ENCODE measurements at places on chromosomes 5 and 9.

DNA sequence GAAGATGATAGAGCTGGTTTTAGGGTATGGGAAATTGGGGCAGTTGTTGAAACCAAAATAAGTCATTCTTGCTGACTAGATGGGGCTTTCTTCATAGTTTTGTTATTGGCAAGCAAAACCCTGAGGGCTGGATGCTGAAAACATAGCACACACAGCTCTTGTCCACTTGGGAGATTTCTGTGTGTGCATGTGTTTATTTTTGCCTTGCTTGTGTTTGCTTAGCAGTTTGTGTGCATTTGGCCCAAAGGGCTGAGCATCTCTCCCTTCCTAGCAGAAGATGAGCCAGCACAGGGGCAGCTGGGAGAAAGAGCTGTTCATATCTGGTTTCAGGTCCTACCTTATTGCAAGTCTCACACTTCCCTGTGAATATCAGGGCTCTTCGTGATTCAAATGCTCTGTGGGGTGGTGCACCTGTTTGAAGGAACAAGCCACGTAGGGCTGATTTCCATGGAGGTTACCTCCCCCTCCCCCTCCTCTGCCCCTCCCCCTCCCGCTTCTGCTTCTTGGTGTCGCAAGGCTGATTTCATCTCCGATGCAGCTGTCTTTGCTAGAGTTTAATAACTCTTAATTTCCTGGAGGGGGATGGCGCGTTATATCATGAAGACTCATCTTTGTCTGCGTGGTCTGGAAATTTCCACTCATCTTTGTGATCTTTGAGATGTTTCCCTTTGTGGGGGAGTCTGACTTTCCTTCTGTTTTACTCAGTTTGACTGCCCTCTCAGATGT lies 296.5 kb downstream of the ARHGAP26 start:
- no peak overlapping the region for H3K4me3 ChIP-seq
- DNase-seq: no peak
- no peaks in the 10 kb centered on the region for H3K36me3 ChIP-seq

DNA sequence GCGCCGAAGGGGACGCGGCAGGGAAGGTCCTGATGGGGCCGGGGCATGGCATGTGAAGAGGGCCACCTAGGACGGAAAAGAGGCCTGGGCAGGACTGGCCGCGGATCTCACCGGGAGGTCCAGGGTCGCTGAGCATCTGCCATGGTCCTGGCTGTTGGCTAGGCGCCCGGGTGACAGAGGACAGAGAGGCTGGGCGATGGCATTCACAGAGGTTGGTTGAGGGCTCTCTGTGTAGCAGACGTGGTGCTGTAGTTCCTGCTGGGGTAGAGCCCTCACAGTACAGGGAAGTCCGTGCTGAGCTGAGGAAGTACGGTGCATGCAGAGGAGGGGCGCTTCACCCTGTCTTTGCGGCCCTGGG lies 427 bp downstream of the PCYOX1L start:
- H3K4me3 ChIP-seq: peak overlapping the region; percentile 96
- H3K27me3 ChIP-seq: peaks cover 2% of the 10 kb centered on the region
- peak overlapping the region; percentile 74 for H3K27ac ChIP-seq
- H3K4me1 ChIP-seq: peaks cover 23% of the 10 kb centered on the region
- no peak for DNase-seq

GRCh38 chr9:133789778-133790177 lies 51.6 kb upstream of the SARDH start:
- peaks cover 12% of the 10 kb centered on the region for H3K36me3 ChIP-seq
- peaks cover 8% of the 10 kb centered on the region for H3K4me1 ChIP-seq
- no peak for DNase-seq
- peaks cover 9% of the 10 kb centered on the region for H3K27me3 ChIP-seq

DNA sequence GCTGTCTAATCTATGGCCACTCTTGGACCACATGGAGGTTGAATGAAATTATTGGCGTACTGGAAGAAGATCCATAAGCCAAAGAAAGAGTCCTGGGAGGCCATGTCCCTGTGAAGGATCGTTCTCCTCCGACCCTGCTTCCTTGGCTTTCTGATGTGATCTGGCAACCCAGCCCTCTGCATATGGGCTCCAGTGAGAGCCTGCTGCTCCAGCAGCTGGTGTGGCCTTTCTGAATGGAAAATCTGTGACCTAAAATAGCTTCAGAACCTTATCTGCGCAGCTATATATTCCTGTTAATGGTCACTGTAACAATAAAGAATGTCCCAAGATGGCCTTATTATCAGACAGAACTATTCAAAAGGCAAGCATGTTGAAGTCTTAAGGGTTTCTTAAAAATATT lies 40.2 kb upstream of the PHF2 start:
- no peak overlapping the region for H3K27ac ChIP-seq
- H3K4me1 ChIP-seq: no peaks in the 10 kb centered on the region
- H3K36me3 ChIP-seq: peaks cover 23% of the 10 kb centered on the region
- DNase-seq: no peak

GRCh38 chr9:137201205-137201868 lies 796 bp upstream of the TPRN start:
- H3K27me3 ChIP-seq: peaks cover 3% of the 10 kb centered on the region
- peak overlapping the region; percentile 17 for H3K27ac ChIP-seq
- H3K4me3 ChIP-seq: peak overlapping the region; percentile 85
- peaks cover under 1% of the 10 kb centered on the region for H3K36me3 ChIP-seq

DNA sequence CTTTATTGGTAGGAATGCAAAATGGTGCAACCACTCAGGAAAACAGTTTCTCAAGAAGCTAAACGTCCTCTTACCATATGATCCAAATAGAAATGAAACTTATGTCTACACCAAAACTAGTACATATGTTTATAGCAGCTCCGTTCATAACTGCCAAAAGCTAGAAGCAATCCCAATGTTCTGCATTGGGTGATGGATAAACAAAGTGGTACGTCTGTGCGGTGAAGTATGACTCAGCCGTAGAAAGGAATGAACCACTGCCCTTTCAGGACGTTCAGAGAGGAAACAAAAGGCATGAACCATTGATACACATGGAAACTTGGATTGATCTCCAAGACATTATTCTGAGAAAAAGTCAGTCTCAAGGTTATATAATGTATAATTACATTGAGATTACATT lies 27.6 kb downstream of the HNRNPH1 start:
- no peak for DNase-seq
- H3K4me1 ChIP-seq: peaks cover 9% of the 10 kb centered on the region
- H3K36me3 ChIP-seq: peaks cover 45% of the 10 kb centered on the region
- no peaks in the 10 kb centered on the region for H3K27me3 ChIP-seq
- peak overlapping the region; percentile 39 for H3K27ac ChIP-seq

DNA sequence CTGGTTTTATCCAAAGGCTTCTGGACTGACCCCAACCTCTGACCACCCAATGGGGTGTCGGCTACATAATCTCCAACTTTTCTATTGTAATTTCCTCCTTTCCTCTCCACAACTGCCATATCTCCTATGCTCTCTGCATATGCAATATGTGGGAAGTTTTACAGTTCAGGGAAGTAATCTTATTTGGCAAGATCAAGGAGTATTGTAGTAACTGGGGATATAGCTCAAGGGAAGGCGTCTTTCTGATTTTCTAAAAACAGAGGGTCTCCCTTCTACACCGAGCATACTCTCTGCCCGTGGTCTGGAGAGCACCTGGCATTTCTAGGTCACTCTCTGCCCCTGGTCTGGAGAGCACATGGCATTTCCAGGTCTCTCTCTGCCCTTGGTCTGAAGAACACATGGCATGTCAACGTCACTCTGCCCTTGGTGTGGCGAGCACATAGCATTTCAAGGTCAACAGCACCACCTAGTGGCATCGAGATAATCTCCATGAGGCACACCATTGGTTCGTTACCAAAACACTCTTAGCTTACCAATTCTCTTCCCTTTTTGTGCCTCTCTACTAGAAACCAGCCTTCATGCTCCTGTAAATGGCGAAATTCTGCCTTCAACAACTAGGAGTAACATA lies 616.4 kb upstream of the NUDT12 start:
- peak; percentile 28 for DNase-seq
- H3K27me3 ChIP-seq: no peaks in the 10 kb centered on the region
- H3K27ac ChIP-seq: no peak overlapping the region
- peak overlapping the region; percentile 69 for H3K4me3 ChIP-seq
- peaks cover 12% of the 10 kb centered on the region for H3K4me1 ChIP-seq

DNA sequence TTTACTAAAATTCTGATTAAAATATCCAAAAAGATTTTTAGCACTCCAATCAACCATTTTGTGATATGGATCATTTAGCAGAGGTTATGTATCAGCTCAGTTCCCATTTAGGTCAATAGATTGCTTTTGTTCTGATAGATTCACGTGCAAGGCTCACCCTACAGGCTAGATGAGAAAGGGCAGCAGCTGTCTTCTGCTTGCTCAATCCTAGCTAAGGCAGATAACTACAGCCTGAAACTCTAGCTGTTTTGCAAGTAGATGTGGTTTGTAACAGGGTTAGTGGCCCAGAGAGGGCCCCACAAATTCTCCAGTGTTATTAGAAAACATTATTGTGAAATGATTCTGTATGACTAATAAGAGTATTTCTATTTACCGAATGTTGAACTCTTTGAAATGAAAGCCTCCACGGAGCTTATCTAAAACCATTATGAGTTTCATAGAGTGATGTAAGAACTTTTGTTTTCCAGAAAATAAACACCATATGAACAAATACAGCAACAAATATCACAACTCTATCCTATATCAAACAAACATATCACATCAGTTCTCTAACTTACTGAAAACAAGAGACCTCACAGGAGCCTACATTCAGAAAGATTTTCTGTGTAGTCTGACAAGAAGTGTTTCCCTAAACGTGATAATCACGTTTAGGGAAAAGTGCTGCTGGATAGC lies 841.9 kb upstream of the ACO1 start:
- no peaks in the 10 kb centered on the region for H3K4me1 ChIP-seq
- H3K36me3 ChIP-seq: no peaks in the 10 kb centered on the region
- no peak overlapping the region for H3K27ac ChIP-seq
- no peak overlapping the region for H3K4me3 ChIP-seq
- H3K27me3 ChIP-seq: no peaks in the 10 kb centered on the region

- no peak overlapping the region for H3K27ac ChIP-seq
- DNase-seq: peak; percentile 21
- H3K4me3 ChIP-seq: peak overlapping the region; percentile 71
- no peaks in the 10 kb centered on the region for H3K36me3 ChIP-seq
Observed at GRCh38 chr9:137162505-137163364, 7.1 kb downstream of the LRRC26 start.

- H3K36me3 ChIP-seq: no peaks in the 10 kb centered on the region
- peaks cover 27% of the 10 kb centered on the region for H3K4me1 ChIP-seq
- no peak overlapping the region for H3K4me3 ChIP-seq
- H3K27ac ChIP-seq: no peak overlapping the region
Observed at GRCh38 chr5:120164986-120165385, 299.1 kb upstream of the PRR16 start.

DNA sequence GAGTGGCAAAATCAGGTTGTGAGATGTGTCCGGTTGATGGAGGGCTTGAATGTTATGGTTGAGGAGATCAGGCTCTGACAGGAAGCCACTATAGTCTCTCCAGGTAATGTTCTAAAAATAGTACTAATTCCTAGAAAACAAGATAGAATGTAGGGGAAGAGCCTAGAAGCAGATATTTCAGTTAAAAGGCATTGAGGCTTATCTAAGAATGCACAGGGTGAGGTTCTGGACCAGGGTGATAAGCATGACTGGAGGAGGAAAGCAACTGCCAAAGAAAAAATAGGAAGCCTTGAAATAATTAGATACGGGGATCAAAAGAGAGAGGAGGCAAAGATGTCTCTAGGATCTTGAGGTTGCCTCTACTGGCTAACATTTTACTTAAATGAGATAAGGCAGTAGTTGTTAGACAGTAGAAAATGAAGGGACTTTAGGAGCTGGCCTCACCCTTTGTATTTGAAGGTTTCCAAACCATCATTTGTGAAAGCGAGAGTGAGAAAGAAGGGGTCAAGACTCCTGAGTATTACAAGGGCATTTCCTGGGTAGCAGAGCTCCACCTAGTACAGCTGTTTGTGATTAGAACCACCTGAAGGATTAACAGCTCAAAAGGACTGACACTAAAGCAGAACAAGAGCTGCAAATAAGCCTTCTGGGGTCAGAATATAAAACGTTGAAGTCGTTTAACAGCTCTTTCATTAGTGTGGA lies 15.4 kb upstream of the ARL15 start:
- peaks cover 22% of the 10 kb centered on the region for H3K4me1 ChIP-seq
- H3K36me3 ChIP-seq: no peaks in the 10 kb centered on the region
- DNase-seq: no peak
- H3K27me3 ChIP-seq: no peaks in the 10 kb centered on the region

DNA sequence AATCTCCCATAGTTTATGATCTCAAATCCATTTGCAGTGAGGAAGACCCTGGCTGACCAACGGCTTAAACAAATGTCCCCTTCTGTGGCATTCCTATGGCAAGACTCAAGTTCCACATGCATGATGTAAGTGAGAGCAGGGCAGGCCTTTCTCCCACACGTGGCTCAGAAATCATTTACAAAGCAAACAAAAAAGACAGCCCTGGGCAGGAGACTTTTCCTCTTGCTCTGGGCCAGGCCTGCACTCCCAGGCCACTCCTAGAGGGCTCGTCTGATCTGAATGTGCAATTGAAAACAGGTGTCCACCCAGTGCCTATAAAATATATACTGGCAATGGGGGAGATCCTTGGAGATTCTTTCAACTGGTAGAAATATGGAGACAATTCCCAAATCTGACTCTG lies 123.1 kb downstream of the DMRT2 start:
- no peaks in the 10 kb centered on the region for H3K36me3 ChIP-seq
- H3K27ac ChIP-seq: no peak overlapping the region
- H3K4me3 ChIP-seq: no peak overlapping the region
- DNase-seq: peak; percentile 7

DNA sequence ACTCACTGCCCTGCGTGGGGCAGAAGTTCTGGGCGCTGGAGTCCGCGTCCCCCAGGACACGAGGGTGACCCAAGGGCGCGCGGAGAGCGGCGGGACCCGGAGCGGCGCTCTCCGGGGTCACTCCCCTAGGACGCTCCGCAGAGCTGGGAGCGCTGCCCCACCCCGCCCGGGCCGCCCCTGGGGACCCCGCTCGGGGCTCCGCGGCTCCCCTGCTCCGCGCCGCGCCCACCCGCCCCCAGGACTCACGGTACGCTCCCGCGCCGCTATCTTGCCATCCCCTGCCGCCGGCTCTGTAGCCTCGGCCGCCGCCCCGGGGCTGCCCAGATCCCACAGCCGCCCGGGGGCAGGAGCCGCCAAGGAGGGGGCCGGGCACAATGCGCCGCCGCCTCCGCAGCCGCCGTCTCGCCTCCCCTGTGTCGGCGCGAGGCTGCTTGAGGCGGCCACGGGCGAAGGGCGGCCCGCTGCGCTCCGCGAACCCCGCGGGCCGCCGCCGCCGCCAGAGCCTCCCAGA lies 303 bp downstream of the LIFR start:
- peaks cover 27% of the 10 kb centered on the region for H3K4me1 ChIP-seq
- no peak overlapping the region for H3K27ac ChIP-seq
- DNase-seq: no peak
- H3K4me3 ChIP-seq: peak overlapping the region; percentile 90
- peaks cover 4% of the 10 kb centered on the region for H3K27me3 ChIP-seq

DNA sequence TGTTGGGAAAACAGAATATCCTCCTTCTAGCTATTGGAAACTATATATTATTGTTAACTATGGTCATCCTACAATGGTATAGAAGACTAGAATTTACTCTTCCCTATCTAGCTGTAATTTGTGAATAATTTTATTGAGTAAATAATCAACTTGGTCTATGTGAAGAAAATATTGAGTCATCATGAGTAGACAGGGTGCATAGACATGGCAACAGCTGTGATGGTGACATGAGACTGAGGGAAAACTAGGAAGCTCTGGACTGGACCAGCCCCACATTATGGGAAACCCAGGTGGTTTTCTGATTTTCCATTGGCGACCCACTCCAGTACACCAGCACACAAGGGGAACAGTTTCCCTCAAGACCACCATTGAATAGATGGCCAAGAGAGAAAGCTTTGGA lies 95.0 kb downstream of the APBA1 start:
- no peaks in the 10 kb centered on the region for H3K36me3 ChIP-seq
- H3K27me3 ChIP-seq: no peaks in the 10 kb centered on the region
- H3K4me1 ChIP-seq: peaks cover 28% of the 10 kb centered on the region
